ENCODE measurements at places on chromosomes 5 and 9.

DNA sequence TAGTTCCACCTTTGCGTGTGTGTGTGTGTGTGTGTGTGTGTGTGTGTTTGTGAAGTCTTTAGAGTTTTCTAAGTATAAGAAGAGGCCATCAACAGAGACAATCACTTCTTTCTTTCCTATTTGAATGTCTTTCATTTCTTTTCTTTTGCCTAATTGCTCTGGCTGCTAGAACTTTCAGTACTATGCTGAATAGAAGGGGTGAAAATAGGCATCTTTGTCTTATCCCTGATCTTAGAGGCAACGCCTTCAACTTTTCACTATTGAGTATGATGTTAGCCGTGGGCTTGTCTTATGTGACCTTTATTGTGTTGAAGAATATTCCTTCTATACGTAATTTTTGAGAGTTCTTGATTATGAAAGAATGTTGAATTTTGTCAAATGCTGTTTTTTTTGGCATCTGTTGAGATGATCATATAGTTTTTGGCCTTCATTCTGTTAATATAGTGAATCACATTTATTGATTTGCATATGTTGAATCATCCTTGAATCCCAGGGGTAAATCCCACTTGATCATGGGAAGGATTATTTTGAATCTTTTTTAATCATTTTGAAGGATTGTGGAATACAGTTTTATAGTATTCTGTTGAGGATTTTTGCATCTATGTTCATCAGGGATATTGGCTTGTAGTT lies 134.8 kb upstream of the CD180 start:
- no peak for DNase-seq

- DNase-seq: no peak
Observed at GRCh38 chr5:26237489-26237888, 800.9 kb downstream of the CDH9 start.

DNA sequence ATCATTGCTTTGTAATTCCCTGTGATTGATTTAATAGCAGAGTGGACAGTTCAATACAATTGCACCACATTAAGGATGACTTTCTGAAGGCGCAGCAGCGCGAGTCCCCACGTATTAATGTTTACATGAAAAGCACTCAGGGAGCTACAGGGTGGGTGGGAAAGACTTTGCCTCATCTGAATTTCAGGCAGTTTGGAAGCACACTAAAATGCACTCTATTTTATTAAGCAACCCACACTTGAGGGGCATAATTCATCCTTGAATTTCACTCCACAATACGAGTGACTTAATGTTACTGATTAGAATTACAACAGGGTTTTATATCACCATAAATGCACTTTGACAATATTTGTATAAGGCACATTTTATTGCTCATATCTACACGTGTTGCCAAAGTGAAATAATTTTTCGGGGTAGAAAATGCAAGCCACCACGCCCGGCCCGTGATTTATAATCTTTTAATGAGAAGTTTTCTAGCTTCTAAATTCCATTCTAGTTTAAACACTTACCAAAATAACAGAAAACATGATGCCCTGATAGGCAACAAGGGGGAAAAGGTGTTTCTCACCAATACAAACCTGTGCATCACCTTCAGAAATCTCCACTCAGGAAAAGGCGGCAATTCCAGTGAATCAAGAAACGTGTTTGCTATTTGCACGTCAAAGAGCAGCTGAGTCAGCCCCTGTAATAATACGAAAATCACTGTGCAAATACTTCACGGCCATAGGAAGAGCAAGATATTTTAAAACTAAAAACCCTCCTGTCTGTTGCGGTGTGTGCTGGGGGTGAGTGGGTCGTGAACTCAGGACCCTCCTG lies 40.5 kb downstream of the IRX4 start:
- no peak for DNase-seq

- DNase-seq: no peak
Observed at GRCh38 chr5:5572010-5572865, 149.8 kb downstream of the ICE1 start.

DNA sequence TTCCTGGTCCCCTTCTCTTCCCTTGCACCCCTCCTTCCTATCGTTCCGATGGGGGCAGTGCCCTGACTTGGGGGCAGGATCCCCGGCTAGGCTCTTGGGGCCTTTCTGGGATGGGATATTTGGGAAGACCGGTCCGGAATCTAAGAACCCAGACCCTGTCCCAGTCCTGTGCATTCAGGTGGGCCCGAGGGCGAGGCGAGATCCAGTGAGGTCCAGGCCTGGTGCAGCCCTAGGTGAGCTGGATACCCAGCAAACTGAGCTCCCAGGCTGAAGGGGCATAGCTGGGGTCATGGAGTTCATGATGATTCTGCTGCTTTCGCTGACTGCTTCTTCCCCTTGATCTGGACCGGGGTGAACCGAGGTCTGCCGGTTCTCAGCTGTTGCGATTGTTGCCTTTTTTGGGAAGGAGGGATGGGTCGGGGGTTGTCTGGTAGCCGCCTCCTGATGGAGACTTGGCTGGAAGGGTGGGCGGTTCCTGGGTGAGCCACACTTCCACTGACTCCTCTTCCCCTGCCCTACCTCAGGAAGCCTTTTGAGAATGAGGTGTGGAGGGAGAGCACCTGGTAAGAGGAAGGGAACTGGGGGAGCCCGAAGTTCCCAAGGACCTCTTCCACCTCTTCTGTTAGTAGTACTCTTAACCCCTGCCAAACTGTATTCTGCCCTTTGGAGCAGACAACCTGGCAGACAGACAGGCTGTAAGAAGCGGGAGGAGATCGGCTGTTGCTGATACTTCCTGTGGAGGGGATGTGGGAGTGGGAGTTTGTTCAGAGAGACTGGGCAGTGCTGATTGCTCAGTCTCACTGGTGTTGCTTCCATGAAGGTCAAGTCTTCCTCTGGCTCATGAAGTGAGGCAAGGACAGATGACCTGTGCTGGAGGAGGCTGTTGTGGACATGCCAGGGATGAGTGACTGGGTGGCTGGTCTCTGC lies 1.0 kb downstream of the LRRC8A start:
- DNase-seq: no peak

GRCh38 chr5:132779961-132780360 lies 2.9 kb upstream of the SEPTIN8 start:
- DNase-seq: no peak

- DNase-seq: no peak
Observed at GRCh38 chr5:163565931-163566608, 60.7 kb downstream of the MAT2B start.

- no peak for DNase-seq
Observed at GRCh38 chr5:147234825-147235635, at the start of gene STK32A. STK32A (plus strand) TSS chr5:147235026; CDS start chr5:147239635, 4,609 bp downstream.

DNA sequence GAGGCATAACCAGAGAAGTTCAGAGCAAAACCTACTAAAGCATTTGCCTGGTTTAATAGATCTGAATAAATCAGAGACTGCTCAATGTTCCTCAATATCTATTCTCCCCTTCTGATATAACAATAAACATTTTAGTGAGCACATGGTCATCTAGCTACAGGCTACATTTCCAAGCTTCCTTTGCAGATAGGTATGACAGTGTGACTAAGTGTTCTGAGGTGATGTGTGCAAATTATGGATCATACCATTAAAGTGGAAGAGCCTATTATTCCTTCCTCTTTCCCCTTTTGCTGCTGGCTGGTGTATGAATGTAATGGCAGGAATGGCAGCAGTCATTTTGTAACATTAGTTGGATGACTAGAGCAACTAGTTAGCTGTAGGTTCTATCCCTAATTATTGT lies 285.8 kb upstream of the RASA1 start:
- DNase-seq: no peak

DNA sequence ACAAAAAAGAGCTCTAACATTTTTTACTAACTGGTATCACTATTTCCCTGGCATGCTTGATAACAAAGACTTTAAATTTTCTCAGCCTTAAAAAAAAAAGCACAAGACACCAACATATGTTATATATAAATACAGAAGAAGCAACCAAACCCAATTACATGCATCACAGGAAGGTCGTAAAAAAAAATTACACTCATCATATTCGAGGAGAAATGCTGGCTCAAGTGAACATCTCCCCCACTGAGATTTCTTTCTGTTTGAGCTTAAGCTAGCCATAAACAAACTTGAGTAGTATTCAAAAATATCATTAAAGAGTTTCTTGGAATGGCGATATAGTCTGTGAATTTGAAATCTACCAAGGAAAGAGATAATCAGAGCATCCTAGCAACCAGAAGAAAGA lies 7.5 kb upstream of the MSH3 start:
- DNase-seq: no peak

DNA sequence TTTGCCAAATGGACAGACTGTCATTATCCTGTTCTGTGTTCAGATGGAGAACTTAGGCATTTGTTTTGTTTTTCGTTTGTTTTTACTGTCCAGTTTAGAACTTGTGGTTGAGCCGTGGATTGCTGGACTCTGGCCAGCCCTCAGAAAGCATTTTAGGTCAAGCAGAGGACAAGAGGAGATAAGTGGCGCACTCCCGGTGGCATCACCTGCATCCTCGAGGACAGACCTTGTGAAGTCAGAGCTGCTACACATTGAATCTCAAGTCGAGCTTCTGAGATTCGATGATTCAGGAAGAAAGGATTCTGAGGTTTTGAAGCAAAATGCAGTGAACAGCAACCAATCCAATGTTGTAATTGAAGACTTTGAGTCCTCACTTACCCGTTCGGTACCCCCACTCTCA lies 8.9 kb downstream of the MTRR start:
- no peak for DNase-seq

- no peak for DNase-seq
Observed at GRCh38 chr5:14742498-14742897, 78.0 kb downstream of the OTULIN start.

DNA sequence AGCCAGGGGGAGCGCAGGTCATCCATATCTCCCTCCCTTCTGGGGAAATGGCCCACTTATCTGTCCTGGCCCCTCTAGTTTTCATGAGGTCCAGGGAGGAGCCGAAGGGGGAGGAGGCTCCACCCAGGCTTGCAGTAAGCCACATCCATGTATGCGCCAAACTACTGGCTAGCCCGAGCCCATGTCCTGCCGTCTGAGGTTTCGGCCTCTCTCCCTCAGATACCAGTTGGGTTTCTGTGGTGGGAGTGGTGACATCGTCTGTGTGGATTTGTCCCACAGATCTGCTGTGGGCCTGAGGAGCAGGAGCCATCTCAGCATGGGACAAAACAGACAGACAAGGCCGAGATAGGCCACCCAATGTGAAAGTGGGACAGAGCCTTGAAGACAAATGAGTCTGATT lies 78.3 kb upstream of the ORM1 start:
- DNase-seq: no peak

- no peak for DNase-seq
Observed at GRCh38 chr9:9874270-9874669, 738.5 kb downstream of the PTPRD start.

DNA sequence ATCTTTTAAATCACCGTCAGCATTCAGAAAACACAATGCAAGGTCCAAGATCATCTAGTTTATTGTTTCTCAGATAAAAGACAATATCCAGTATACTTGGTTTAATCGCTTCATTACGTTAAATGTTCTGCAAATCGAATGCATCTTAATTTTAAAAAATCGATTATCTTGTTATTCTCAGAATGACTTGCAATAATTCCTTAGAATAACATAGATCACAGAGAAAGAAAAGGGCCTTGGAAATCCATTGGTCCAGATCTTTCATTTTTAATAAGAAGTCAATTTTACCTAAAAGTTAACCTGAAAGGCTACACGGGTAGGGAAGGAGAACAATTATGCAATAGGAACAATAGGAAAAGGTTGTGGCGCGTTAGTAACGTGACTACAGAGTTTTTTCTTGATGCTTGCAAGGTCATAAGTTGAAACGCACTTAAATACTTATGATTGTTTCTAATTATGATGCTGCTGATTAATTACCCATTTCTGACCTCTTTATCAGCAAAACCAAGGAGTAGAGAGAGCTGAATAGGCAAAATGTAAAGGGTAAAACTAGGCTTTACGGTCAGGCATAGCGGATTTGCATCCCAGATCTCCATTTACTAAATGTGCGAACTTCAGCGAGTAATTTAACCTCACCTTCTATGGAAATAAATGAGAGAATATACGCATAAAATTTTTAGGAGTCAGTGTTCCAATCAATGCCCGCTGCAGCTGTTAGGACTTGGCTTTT lies 769 bp upstream of the LYRM7 start:
- DNase-seq: no peak

DNA sequence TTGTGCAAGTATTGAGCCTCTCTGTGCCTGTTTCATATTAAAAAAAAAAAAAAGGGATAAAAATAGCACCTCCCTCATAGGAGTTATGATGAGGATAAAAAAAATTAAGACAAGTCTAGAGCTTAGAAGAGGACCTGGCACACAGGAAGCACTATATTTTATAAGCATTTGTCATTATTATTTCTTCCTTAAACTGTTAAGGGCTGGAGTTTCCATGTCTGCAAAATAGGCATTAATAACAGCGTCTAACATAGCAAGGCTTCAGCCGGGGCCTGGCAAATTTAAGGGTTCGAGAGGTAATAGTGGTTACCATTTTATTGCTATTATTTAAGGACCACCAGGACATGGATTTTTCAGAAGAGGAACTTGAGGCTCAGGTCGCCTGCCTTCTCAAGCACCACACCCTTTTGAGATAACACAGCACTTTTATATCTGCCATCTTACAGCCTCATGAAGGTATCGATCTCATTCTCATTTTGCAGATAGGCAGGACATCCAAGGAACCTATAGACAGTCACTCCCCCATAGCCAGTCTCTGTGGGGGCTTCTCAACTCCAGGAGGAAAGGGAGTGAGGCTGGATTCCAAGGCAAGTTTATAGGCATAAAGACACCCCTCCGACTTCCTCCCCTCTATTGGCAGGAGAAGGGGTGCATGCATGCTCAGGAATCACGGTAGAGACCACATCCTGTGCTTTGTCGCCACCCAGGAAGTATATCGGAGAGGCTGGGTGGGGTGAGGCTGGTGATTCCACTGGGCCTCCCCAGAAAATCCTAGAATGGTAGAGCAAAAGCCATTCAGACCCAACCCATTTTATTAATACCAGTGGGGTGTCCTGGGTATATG lies 2.4 kb downstream of the ANXA6 start:
- DNase-seq: no peak

DNA sequence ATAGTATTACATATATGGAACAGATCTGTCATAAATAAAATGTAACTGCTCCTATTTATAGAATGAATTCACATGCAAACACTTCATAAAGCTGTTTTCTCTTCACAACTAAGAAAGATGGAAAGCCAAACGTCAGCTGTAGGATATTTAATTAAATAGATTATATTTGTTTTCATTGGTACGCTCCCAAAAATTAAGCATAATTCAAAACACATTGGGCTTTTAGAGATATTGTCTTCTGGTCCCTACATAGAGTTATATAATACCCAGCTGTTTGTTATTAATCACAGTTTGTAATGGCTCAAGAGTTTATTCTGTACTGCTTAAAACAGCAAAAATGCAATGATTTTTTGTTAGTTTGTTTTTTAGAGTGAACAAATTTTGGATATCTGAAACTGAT lies 61.2 kb downstream of the MRPS30 start:
- DNase-seq: no peak

- no peak for DNase-seq
Observed at GRCh38 chr9:114968671-114969070, 38.3 kb upstream of the TNFSF8 start.

GRCh38 chr9:94918038-94918753 lies 191.7 kb downstream of the AOPEP start:
- DNase-seq: no peak

DNA sequence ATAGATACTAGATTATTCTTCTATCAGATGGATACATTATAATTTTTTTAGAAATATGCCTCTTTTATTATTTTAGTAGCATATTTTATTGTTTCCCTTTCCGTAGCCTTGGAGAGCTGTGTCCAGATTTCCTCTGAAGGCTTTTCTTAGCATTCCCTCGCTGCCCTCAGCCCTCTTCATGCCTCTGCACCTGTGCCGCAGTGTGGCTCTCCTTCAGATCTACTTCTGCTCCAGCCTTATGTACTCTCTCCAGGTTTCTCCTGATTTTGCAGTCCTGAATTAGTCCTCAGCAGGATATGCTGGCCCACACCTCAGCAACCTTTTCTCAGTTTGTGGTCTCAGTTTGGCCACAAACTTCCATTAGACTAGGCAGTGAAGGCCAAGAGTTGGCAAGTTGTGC lies 1052.0 kb downstream of the TAF11L14 start:
- no peak for DNase-seq

All from HCT116 (cell line).